ENCODE measurements at places on chromosomes 3 and 15.

DNA sequence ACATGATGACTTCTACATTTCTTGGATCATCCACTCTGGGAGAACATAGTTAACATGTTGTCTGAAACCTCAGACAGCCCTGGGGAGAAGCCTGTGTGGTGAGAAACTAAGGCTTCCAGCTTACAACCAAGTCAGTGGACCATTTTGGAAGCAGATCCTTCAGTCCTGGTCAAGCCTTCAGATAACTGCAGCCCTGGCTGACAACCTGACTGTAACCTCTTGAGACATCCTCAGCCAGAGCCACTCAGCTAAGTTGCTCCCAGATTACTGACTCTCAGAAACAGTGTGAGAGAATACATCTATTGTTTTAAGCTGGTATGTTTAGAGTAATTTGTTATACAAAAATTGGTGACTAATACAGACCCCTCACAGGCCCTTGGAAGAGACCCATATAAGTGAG lies 50.9 kb upstream of the KPNA4 start:
- DNase-seq: no peak

DNA sequence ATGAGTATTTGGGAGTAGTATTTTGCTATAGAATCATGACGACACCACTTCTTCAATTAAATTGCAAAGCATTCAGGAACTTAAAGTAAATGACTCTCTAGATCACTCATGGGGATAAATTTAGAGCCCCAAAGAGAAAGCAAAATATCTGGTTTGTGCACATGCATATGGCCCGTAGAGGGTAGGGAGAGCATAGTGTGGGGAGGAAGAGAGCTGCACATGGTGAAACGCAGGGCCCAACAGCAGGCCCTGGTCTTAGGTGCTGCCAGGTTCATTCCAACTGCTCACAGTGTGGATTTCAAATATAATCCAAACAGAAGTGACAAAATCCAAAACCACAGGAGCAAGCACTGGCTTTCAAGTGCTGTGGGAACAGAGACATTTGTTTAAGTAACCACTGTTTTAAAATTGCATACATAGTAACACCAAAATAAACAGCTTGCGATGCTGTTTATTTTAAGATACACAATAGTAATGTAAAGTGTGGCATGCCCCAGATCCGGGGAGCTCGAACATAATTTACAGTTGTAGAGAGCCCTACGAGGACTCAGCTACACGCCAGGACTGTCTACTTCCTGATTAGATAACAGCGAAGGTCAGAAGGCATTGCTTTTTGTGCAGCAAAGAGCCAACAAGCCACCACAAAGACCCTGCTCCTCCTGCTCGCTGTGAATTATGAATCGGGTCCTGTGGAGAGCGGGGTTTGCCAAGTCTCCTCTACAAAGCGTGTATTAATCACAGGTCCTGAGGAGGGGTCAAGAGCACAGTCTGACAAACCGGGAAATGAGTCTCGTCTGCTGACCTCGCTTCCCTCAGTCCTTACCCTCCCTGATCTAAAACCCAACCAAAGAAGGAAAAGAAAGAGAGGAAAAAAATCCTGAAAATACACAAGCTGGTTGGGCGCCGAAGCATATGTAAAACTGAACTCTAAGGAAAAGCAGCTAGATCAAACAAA lies 80.6 kb downstream of the MEIS2 start:
- DNase-seq: no peak

DNA sequence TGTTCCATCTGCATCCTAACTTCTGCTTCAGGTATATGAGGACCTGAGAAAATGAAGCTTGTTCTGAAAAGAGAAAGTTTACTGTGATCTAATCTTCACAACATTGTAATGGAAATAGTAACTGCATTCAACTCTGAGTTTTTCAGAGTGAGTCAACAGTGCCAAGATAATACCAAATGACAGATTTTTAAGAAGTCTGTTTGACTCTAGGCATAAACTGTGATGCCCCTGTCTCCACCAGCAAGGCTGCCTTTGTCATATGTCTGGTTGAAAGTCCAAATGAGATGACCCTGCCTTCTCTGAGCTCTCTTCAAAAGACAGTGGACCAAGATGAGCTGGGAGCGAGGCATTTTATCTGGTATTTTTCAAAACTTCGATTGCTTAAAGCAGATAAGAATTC lies 44.8 kb upstream of the B3GNT5 start:
- no peak for DNase-seq

- no peak for DNase-seq
Measured at GRCh38 chr3:82050382-82050781, 288.9 kb upstream of the GBE1 start.

DNA sequence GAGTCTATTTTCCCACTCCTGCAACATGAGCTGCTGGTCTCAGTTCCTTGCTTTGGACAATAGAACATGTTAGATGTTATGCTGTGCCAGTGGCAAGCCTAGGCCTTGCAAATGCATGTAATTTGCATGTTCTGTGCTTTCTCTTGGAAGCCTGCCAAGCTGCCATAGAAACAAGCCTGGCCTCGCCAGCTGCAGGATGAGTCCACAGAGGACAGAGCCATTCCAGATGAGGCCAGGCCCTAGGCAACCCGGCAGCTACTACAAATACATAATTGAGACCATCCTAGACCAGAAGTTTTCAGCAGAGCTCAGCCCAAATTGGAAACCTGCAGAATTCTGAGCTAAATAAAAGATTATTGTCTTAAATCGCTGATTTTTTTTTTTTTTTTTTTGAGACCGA lies 39.6 kb downstream of the TRIM69 start:
- no peak for DNase-seq

Data from EL (cell line).